MCF 10A (cell line): ENCODE measurements at places on chromosomes 6 and 20.

- H3K4me3 ChIP-seq, result no peak overlapping the region
- no peaks in the 10 kb centered on the region for H3K4me1 ChIP-seq
- H3K27me3 ChIP-seq, result no peaks in the 10 kb centered on the region
- no peaks in the 10 kb centered on the region for H3K36me3 ChIP-seq
- no peak for DNase-seq
Observed at GRCh38 chr6:152078001-152078400, 270.5 kb downstream of the ESR1 start.

DNA sequence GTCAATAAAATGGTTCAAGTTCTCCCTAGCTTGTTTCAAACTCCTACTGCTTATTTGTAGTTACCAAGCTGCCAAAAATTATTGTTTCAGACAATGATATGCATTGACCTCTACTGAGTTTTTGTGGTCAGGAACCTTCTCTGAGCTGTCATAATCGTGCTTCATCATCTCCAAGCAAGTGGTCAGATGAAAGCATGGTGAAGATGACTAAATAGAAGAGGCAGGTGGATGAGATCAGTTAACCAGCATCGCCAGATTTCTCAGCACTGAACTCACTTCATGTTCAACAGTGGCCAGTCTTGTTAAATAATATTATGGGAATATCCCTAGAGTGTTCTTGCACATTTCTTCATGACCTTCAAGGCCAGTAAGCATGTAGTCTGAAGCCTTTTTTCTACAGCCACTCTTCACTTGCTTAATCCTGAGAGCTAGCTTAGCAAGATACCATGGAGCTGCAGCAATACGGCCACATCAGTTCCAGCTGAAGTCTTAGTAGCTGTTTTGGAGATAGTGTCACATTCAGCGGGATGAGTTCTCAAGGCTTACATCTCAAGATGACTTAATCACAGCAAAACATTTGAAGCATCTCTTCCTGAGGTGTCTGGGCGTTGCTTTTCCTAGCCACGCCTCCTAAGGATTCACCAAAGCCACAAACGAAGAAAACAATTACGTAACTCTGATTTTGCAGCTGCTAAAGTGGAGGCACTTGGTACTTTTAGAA, 101.6 kb upstream of the TMEM30A start:
- H3K4me1 ChIP-seq, result no peaks in the 10 kb centered on the region
- no peak overlapping the region for H3K27ac ChIP-seq
- DNase-seq, result peak; percentile 40
- H3K4me3 ChIP-seq, result no peak overlapping the region
- no peaks in the 10 kb centered on the region for H3K36me3 ChIP-seq

GRCh38 chr6:120945905-120946594, 388.2 kb downstream of the TBC1D32 start:
- H3K27me3 ChIP-seq, result no peaks in the 10 kb centered on the region
- H3K4me1 ChIP-seq, result no peaks in the 10 kb centered on the region
- H3K36me3 ChIP-seq, result no peaks in the 10 kb centered on the region

- H3K4me3 ChIP-seq, result no peak overlapping the region
- DNase-seq, result no peak
- no peaks in the 10 kb centered on the region for H3K27me3 ChIP-seq
- H3K4me1 ChIP-seq, result peaks cover 9% of the 10 kb centered on the region
- no peaks in the 10 kb centered on the region for H3K36me3 ChIP-seq
- H3K27ac ChIP-seq, result no peak overlapping the region
Observed at GRCh38 chr6:159809149-159809548, 9.1 kb downstream of the PNLDC1 start.

GRCh38 chr20:48284837-48285236, 499.6 kb upstream of the SULF2 start:
- H3K4me3 ChIP-seq, result no peak overlapping the region
- H3K36me3 ChIP-seq, result no peaks in the 10 kb centered on the region
- peaks cover 4% of the 10 kb centered on the region for H3K27me3 ChIP-seq
- no peak overlapping the region for H3K27ac ChIP-seq

GRCh38 chr6:143127941-143128680, 67.4 kb downstream of the AIG1 start:
- peaks cover 21% of the 10 kb centered on the region for H3K36me3 ChIP-seq
- no peak overlapping the region for H3K4me3 ChIP-seq

DNA sequence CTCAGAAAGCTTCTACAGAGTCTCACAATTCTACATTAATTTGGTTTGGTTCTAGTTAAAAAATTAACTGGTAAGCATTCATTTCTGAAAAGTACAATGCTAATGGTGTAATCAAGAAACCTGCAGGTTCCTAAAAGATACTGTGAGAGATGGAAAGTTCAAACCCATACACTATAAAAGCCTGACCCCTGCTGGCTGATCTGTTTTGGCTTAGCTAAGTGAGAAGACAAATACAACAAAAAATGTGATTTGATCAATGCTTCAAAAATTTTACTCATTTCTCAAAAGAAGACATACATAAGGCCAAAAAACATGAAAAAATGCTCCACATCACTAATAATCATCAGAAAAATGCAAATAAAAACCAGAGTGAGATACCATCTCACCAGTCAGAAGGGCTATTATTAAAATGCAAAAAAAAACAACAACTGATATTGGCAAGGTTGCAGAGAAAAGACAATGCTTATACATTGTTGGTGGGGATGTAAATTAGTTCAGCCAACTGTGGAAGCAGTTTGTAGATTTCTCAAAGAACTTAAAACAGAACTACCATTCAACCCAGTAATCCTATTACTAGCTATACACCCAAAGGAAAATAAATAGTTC, 102.8 kb downstream of the MOXD1 start:
- no peak overlapping the region for H3K27ac ChIP-seq
- H3K36me3 ChIP-seq, result peaks cover 6% of the 10 kb centered on the region
- DNase-seq, result peak; percentile 65
- H3K4me3 ChIP-seq, result no peak overlapping the region
- no peaks in the 10 kb centered on the region for H3K27me3 ChIP-seq

GRCh38 chr6:110748453-110748852, 66.8 kb downstream of the CDK19 start:
- no peaks in the 10 kb centered on the region for H3K27me3 ChIP-seq

GRCh38 chr20:11986954-11987353, 69.3 kb downstream of the BTBD3 start:
- no peak for DNase-seq
- H3K27me3 ChIP-seq, result no peaks in the 10 kb centered on the region
- H3K27ac ChIP-seq, result no peak overlapping the region
- no peaks in the 10 kb centered on the region for H3K4me1 ChIP-seq

GRCh38 chr6:121849477-121849876, 414.0 kb downstream of the GJA1 start:
- H3K27ac ChIP-seq, result no peak overlapping the region
- DNase-seq, result peak; percentile 80
- no peaks in the 10 kb centered on the region for H3K4me1 ChIP-seq
- H3K36me3 ChIP-seq, result no peaks in the 10 kb centered on the region

DNA sequence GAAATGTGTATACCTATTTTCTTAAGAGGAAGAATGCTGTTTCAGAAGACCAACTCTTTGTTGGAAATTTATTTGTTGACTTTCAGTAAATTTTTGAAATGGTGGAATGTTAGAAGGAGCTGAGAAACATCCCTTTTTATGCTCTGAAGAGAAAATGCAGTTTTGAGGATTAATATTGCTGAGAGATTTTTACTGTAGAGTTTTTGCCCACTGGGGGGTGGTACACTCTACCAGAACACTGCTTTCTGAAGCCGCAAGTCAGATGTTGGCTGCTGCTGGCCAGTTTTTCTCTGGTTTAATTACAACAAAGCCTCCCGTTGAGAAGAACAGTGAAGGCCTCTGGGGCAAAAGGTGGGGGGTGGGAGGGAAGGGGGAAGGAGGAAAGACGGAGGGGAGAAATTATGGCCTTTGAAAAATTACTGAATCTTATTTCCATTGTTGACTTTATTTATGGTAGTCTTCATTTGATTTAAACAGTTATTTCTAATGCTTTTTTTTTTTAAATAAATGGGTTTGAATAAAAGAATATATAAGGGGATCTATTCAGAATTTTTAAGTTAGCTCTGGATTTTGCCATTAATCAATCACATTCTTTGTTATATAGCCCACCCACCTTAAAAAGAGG, 3.0 kb downstream of the FLRT3 start:
- no peaks in the 10 kb centered on the region for H3K27me3 ChIP-seq
- H3K4me1 ChIP-seq, result peaks cover 16% of the 10 kb centered on the region
- peak overlapping the region; percentile 84 for H3K27ac ChIP-seq
- H3K4me3 ChIP-seq, result peak overlapping the region; percentile 74

- H3K4me1 ChIP-seq, result no peaks in the 10 kb centered on the region
- H3K4me3 ChIP-seq, result no peak overlapping the region
- no peaks in the 10 kb centered on the region for H3K36me3 ChIP-seq
- H3K27ac ChIP-seq, result no peak overlapping the region
Observed at GRCh38 chr6:97572943-97573342, 289.9 kb upstream of the MMS22L start.

DNA sequence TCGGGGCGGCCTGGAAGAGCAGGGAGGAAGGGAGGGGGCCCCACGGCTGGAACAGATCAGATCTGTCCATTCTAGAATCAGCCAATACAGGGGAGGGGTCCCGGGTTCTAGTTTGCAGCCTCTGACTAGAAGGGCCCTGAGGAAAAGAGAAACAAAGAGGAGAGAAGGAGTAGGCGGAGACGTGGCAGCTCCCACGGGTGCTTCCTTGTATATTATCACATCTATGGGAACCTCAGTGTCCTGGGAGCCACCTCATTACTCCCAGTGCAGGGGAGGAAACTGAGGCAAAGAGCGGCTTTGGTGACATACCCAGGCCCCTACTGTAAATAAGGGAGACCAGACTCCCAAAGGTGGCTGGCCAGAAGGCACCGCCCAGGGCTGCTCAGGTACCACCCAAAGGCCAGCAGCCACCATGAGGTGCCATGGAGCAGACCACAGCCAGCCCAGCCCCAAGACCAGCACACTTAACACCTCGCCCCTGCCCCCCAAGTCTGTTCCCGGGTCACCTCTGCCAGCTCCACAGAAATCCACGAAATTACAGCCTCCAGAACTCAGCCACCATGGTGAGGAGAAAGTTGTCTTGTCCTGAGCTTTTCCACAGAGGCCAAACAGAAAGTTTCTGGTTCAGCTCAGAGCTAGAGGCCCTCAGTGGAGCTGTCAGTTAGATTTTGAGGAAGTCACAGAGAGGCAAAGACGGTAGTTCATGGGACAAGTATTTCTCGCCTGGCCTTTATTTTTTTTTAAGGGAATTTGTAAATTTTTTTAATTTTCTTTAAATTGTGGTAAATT, 2.1 kb downstream of the ZC3H12D start:
- H3K27me3 ChIP-seq, result no peaks in the 10 kb centered on the region
- peaks cover 5% of the 10 kb centered on the region for H3K4me1 ChIP-seq
- no peaks in the 10 kb centered on the region for H3K36me3 ChIP-seq
- DNase-seq, result no peak

- no peaks in the 10 kb centered on the region for H3K27me3 ChIP-seq
- H3K36me3 ChIP-seq, result no peaks in the 10 kb centered on the region
- peak overlapping the region; percentile 11 for H3K27ac ChIP-seq
- no peak overlapping the region for H3K4me3 ChIP-seq
- H3K4me1 ChIP-seq, result peaks cover 22% of the 10 kb centered on the region
Observed at GRCh38 chr6:137851669-137852068, 15.4 kb upstream of the TNFAIP3 start.

DNA sequence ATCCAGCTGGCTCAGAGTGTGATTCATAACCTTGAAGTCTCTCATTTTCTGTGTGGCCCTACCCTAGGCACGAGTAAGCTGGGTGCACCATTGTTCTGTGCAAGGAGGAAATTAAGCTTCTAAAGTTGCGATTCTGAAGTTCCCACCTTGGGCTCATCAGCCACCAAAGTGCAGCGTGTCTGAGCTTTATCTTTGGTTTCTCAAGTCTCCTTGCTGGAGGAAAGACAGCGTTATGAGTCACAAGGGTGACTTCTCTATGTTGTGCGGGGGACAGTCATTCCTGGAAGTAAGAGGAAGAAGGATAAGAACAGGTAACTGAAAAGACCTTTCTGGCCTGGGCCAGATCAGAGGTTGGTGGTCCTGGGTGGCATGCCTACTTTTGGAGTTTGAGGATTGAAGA, 16.8 kb downstream of the MRAP2 start:
- no peaks in the 10 kb centered on the region for H3K36me3 ChIP-seq
- H3K4me1 ChIP-seq, result peaks cover 9% of the 10 kb centered on the region
- H3K27me3 ChIP-seq, result no peaks in the 10 kb centered on the region
- H3K27ac ChIP-seq, result no peak overlapping the region

DNA sequence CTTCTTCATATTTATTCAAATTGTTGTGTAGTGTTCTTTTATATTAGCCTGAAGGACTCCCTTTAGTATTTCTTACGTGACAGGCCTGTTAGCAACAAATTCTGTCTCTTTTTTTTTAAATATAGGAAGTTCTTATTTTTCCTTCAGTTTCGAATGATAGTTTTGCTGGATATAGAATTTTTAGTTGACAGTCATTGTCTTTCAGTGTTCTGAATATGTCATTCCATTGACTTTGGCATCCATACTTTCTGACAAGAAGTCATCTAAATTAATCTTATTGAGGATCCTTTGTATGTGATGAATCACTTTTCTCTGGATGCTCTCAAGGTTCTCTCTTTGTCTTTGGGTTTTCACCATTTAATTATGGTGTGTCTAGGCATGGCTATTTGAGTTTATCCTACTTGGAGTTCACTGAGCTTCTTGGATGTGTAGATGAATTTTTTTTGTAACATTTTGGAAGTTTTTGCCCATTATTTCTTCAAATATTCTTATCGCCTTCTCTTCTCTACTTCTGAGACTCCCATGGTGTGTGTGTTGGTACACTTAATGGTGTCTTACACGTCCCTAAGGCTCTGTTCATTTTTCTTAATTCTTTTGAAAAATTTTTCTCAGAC, 82.5 kb upstream of the GTSF1L start:
- no peaks in the 10 kb centered on the region for H3K27me3 ChIP-seq
- no peak for DNase-seq
- H3K4me1 ChIP-seq, result no peaks in the 10 kb centered on the region
- no peaks in the 10 kb centered on the region for H3K36me3 ChIP-seq

DNA sequence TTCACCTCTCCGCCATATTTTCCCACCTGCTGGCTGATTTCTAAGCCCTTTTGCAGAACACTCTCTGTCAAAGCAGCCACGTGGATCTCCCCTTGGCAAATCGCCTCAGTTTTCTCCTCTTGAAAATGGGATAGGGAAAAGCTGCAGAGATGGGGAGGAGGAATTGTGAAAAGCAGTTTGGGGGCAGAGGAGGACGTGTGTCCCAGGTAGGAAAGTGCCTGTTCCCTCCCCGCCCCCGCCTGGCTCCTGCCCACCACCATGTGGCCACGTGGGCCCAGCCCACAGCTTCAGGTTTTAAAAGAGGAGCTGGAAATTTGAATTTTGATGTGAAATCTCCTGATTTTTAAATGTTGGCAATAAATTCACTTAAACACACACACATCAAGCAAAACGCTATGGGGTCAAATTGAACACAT, 3.6 kb upstream of the CEBPB start:
- DNase-seq, result peak; percentile 57
- H3K36me3 ChIP-seq, result peaks cover 6% of the 10 kb centered on the region
- no peaks in the 10 kb centered on the region for H3K27me3 ChIP-seq
- no peak overlapping the region for H3K4me3 ChIP-seq
- peak overlapping the region; percentile 85 for H3K27ac ChIP-seq
- peaks cover 31% of the 10 kb centered on the region for H3K4me1 ChIP-seq

DNA sequence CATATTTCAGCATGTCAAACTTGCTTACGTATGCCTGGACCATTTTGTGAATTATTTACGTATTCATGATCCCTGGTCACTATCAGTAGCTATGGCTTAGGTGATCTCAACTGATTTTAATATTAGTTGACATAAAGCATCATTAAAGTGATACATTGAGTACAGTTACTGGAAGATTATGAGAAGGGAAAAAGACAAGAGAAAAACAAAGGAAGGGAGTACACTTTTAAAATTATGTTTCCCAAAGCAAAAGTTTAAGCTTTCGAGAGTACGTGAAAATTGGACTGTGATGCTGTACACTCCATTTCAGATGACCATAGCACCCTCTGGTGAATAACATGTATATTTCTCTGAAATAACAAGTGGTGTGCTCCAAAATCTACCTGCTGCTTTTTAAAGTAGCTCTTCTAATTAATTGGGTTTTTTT, 215.0 kb upstream of the HSF2 start:
- peak; percentile 29 for DNase-seq
- no peak overlapping the region for H3K27ac ChIP-seq
- H3K4me1 ChIP-seq, result no peaks in the 10 kb centered on the region
- peaks cover 64% of the 10 kb centered on the region for H3K27me3 ChIP-seq
- H3K4me3 ChIP-seq, result no peak overlapping the region
- H3K36me3 ChIP-seq, result no peaks in the 10 kb centered on the region
